ENCODE measurements at places on chromosomes 7 and 10. TPM values are rescaled to one million over a fixed set of nuclear protein-coding genes. Genes with fewer than 3 reads are reported as not detected.

DNA sequence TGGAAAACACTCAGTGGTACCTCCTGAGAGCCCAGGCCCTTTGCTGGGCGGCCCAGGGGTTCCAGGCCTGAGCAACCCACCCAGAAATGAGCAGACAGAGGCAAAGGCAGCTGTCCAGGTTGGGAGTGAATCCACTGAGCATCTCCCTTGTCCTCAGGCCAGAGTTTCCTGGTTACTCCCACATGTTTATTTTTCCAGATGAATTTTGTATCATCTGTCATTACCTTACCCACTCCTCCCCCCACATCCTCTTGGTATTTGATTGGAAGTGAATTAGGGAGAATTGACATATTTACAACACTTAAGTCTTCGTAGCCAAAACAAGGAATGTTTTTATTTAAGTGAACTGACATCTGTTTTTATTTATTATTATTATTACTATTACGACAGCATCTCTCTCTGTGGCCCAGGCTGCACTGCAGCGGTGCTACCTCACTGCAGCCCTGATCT is 13.2 kb upstream of the LMBR1 start:
- H3K36me3 ChIP-seq: no peaks in the 10 kb centered on the region
- no peak overlapping the region for H3K27ac ChIP-seq
- no peak overlapping the region for H3K4me3 ChIP-seq
- H3K27me3 ChIP-seq: peaks cover 2% of the 10 kb centered on the region

The SYPL1 gene
- total RNA-seq: 53.9 TPM

- H3K36me3 ChIP-seq: peaks cover 4% of the 10 kb centered on the region
- no peak overlapping the region for H3K4me3 ChIP-seq
- H3K27me3 ChIP-seq: no peaks in the 10 kb centered on the region
- DNase-seq: no peak
- H3K4me1 ChIP-seq: peaks cover 62% of the 10 kb centered on the region
Observed at GRCh38 chr7:30760514-30761213, 8.7 kb downstream of the INMT start.

DNA sequence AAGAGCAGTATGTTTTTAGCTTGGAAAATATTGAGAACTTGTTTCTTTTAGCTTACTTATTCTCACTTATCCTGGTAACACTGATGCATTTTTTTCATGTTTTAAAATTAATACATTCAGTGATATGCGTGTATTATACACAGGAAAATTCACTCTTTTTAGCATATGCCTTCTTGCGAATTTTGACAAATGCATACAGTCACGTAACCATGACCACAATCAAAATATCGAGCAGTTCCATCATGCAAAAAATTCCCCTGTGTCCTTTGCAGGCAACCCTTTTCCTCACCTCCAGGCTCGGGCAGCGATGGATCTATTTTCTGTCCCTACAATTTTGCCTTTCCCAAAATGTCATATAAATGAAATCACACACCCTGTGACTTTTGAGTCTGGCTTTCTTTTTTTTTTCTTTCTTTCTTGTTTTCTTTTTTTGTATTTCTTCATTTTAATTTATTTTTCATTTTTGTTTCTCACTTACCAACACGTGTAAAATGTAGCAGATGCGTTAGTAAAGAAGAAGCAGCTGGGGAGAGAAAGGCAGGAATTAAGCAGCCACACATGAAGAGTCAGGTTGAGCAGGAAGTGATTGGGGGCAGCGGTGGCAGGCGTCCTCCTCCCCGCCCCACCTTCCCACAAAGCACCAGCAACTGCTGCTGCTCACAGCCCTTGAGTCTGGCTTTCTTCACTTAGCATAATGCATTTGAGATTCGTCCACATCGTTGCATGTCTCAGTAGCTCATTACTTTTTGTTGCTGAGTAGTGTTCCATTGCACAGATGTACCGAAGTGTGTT is 29.9 kb downstream of the ADRB1 start:
- H3K4me3 ChIP-seq: no peak overlapping the region
- H3K27me3 ChIP-seq: no peaks in the 10 kb centered on the region
- no peak for DNase-seq

GRCh38 chr7:158657189-158657746 is 47.3 kb downstream of the NCAPG2 start:
- peaks cover 7% of the 10 kb centered on the region for H3K36me3 ChIP-seq
- H3K27me3 ChIP-seq: no peaks in the 10 kb centered on the region
- peak overlapping the region; percentile 22 for H3K27ac ChIP-seq
- H3K4me1 ChIP-seq: peaks cover 11% of the 10 kb centered on the region
- H3K4me3 ChIP-seq: no peak overlapping the region
- DNase-seq: no peak

DNA sequence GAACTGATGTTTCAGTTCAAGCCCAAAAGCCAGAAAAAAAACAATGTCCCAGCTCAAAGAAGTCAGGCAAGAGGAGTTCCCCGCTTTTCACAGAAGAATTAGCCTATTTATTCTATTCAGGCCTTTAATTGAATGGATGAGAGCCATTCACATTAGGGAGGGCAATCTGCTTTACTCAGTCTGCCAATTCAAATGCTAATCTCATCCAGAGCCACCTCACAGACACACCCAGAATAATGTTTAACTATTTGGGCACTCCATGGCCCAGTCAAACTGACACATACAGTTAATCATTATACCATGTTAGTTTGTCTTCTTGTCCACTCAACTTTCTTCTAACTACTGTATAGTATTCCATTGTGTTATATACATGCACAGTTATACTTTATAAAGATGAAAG is 2.6 kb upstream of the NPSR1 start:
- no peaks in the 10 kb centered on the region for H3K36me3 ChIP-seq
- no peaks in the 10 kb centered on the region for H3K4me1 ChIP-seq
- H3K4me3 ChIP-seq: no peak overlapping the region
- H3K27ac ChIP-seq: no peak overlapping the region
- H3K27me3 ChIP-seq: peaks cover 4% of the 10 kb centered on the region

DNA sequence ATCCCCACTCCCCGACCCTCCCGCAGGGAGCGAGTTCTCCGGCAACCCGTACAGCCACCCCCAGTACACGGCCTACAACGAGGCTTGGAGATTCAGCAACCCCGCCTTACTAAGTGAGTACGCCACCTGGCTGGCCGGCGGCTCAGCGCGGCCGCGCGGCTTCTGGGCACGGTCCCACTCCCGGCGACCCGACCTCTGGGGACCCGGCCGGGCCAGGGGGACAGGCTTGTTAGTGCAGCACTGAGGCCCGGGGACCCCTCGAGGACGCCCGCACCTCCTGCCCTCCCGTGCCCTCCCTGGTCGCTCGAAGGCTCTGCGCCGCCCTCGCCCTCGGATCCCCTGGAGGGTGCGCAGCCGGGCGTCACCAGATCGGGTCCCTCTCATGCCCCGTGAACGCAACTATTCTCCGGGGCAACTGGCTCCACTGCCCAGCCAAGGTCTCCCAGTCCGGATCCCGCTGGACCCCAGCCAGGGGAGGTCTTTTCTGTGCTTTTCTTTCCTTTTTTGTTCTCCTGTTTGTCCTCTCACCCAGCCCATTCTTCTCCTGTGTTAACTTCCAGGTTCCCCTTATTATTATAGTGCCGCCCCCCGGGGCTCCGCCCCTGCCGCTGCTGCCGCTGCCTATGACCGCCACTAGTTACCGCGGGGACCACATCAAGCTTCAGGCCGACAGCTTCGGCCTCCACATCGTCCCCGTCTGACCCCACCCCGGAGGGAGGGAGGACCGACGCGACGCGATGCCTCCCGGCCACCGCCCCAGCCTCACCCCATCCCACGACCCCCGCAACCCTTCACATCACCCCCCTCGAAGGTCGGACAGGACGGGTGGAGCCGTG is 81.8 kb downstream of the PAX2 start:
- DNase-seq: no peak
- H3K36me3 ChIP-seq: no peaks in the 10 kb centered on the region
- H3K4me1 ChIP-seq: peaks cover 22% of the 10 kb centered on the region
- peak overlapping the region; percentile 56 for H3K4me3 ChIP-seq
- peaks cover 77% of the 10 kb centered on the region for H3K27me3 ChIP-seq
- H3K27ac ChIP-seq: no peak overlapping the region
